Inflammatory macrophage (primary cell): ENCODE measurements at places on chromosomes 1 and 21.

- DNase-seq: no peak
These were observed 37.5 kb upstream of the DNAJC11 start for GRCh38 chr1:6738987-6739676.

DNA sequence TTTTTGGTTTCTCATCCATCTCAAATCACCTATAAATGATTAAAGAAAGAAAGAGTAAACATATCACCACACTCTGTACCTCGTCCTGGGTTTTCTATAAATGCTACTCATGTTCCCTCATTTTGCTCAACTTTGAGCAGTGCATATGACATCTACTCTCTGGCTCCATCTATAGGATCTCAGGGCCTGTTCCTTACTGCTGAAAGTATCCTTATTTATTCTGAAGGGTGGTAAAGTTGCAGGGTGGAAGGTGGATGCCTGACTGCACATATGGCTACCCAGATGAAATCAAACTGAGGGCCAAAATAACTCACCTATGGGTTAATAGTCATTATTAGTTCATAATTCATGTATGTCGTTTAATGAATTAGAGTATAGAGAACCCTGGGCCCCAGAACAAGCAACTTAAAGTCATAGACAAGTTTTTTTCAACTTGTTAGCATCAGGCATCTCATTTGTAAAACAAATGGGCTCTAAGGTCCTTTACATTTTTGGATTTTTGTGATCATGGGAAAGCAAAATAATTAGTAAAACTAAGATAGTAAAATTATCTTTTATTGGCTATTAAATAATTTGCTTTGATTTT, 46.5 kb downstream of the NCF2 start:
- DNase-seq: peak; percentile 60

DNA sequence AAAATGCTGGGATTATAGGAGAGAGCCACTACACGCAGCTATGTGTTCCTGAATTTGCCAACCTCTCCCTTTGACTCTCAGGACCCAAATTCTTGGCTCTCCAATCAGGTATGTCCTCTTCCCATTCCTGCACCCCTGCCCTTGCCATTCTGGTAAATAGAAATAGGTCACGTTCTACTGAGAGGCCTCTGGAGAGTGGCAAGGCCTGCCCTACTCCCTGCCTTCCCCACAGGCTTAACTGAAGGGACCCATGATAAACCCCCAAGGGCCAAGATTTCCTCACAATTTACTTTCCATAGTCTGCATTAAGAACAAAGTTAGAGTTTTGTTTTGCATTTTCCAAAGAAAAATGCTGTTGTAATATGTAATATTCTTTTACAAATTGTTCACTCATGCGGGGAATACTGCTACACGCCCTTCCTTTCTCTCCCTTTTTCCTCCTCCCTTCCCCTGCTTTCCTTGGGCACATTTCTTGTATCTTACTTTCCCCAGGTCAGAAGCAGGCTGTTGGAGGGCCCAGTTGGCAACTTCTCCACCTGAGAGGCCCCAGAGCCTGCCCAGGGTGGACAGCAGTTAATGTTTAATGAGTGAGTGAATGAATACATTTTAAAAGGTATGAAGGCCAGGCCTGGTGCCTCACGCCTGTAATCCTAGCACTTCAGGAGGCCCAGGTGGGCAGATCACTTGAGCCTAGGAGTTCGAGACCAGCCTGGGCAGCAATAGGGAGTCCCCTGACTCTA, 33.9 kb upstream of the PUM1 start:
- DNase-seq: no peak

GRCh38 chr21:36321325-36322082, 1.5 kb downstream of the MORC3 start:
- DNase-seq: peak; percentile 47

DNA sequence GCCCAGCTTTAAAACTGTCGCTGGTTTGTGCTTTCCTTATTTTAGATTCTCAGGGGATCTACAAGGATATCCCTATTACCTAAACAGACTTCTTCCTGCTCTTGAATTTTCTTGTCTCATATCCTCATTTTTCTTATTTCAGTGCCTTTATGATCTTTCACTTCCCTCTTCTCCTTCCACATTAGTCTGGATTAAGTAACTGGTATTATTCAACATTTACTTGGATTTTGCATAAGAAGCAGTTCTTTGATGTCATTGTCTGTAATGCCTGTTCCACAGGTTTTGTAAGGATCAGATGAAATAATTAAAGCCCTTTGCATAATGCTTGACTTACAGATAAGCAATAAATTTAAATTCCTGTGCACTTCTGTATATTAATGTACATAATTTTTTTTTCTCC, 26.5 kb downstream of the CXADR start:
- DNase-seq: peak; percentile 95

GRCh38 chr1:150981805-150982712, at the start of gene ANXA9:
ANXA9 (plus strand) TSS chr1:150982292; CDS start chr1:150983106, 814 bp downstream.
- peak; percentile 39 for DNase-seq

DNA sequence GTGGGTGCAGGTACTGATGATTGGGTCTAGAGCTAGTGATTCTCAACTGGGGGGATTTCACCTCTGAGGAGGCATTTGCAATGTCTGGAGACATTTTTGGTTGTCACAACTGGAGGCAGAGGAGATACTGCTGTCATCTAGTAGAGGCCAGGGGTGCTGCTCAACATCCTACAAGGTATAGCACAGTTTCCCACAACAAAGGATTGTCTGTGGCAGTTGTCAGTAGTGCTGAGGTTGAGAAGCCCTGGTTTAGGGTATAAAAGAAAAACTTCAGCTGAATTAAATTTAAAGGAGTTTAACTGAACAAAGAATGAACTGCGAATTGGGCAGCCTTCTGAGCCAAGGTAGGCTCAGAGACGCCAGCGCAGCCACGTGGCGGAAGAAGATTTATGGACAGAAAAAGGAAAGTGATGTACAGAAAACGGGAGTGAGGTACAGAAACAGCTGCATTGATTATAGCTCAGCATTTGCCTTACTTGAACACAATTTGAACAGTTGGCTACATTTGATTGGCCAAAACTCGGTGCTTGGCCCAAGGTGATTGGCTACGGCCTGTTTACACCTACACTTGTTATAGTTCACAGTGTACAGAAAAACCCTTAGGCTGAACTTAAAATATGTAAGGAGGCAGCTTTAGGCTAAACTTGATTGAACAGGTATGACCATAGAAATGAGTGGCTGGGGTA, 40.4 kb downstream of the MPZL1 start:
- no peak for DNase-seq

GRCh38 chr1:70820396-70820795, 227.2 kb downstream of the PTGER3 start:
- DNase-seq: peak; percentile 60

GRCh38 chr1:240917976-240918375, 306.0 kb upstream of the GREM2 start:
- DNase-seq: no peak

GRCh38 chr1:22952694-22953056, 20.0 kb downstream of the LACTBL1 start:
- DNase-seq: no peak

GRCh38 chr1:50615036-50615750, 191.9 kb upstream of the DMRTA2 start:
- DNase-seq: no peak

DNA sequence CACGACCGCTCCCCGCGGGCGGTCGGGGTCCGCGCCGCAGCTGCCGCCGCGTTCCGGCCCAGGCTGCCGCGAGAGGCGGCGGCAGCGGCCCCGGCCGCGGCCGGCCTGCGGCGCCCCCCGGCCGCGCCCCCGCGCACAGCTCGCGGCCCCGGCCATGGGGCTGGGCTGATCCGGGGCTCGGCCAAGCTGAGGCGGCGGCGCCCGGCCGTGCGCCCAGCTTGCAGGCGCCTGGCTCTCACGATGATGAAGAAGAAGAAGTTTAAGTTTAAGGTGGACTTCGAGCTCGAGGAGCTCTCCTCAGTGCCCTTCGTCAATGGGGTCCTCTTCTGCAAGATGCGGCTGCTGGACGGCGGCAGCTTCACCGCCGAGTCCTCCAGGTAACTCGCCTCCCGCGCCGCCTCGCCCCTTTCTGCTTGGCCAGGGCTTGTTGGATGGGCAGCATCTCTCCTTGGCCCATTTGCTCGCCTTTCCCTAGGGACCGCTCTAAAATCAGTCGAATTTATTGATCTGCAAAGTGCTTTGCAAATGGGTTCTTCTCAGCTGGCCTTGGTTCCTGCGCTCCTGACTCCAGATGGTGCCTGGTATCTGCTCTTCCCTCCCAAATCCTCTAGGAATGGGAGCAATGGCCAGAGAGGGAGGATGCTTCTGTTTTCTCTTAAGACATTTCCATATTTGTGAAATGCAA, 431 bp downstream of the EEIG2 start:
- no peak for DNase-seq

DNA sequence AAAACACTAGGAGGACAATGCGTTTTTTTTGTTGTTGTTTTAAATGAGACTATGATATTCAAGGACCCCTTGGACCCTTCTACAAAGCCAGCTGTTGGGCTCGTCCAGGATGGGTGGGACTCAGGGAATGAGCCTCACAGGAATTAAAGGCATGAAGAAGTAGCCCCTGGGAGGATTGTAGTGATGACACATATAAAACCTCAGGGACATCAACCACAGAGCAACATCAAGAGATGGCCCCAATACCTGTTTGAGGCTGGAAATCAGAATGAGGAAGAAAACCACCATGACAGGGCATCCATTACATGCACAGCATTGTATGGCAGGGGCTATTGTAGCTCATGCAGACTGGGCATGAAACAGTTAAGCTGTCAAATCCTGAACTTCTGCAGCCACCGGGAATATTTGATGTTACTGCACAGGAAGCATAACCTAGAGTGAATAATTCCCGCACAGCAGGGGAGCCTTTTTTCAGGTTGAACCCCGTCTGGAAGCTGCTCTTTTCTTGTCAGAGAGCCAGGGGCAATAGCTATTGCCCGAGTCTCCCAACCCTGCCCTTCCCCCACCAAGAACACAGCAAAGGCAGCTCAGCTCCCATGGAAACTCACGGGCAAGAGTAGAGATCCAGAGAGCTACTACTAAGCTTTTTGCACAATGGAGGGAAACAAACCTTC, 140.2 kb upstream of the FGGY start:
- DNase-seq: no peak

GRCh38 chr1:155453141-155453540, 109.5 kb downstream of the ASH1L start:
- DNase-seq: no peak

GRCh38 chr1:213683529-213683928, 304.2 kb upstream of the PROX1 start:
- no peak for DNase-seq

DNA sequence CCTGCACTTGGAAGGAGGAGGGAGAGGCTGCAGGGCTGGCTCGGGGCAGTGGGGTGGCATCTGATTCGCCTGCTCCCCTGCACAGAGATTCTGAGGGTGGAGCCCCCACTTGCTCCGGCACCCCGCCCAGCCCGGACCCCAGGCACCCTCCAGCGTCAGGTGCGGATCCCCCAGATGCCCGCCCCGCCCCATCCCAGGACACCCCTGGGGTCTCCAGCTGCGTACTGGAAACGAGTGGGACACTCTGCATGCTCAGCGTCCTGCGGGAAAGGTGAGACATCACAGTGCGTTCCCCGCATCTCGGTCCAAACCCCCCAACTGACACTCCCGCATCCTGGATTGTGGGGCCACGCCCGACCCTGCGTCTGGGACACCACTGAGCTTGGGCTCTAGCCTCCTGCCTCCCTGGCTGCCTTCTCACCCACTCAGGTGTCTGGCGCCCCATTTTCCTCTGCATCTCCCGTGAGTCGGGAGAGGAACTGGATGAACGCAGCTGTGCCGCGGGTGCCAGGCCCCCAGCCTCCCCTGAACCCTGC, 7.9 kb downstream of the ADAMTSL4 start:
- DNase-seq: no peak

- no peak for DNase-seq
These were observed 23.8 kb downstream of the UBE4B start for GRCh38 chr1:10056599-10056987.

DNA sequence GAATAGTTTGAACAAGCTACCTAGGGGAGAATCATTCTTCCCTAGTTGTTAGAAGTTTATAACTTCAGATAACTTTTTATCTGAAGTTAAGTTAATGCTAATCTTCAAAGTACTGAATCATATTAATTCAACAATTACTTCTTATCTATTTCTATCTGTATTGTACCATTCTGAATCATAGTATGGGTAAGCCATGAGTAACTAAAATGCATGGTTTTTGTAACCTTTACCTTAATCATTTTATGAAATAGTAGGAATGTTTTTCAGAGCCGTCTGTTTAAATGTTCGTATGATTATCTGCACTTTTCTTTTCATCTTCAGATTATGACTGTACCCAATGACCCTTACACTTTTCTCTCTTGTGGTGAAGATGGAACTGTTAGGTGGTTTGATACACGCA, 50.3 kb upstream of the MPC2 start:
- DNase-seq: no peak

GRCh38 chr1:17561247-17561548, 21.7 kb downstream of the ARHGEF10L start:
- no peak for DNase-seq

GRCh38 chr1:239733995-239734394, 347.6 kb downstream of the CHRM3 start:
- no peak for DNase-seq

DNA sequence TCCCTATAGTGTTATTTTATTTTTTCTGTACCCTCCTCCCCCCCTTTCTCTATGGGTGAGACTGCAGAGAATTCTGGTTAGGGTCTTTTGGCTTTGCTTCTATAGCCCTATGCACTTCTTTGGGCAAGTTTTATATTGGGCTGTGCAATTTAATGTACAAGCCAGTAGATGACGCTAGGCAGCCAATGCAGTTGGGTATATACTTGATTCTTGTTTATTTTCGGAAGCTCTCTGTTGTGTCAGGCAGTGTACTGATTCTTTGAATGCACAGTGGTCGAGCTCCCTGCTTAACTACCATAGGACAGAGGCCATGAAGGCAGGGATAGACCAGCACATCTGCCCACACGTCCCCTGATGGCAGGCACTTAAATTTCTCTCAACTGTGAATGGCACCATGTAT, 34.1 kb upstream of the GPR52 start:
- DNase-seq: no peak

- DNase-seq: no peak
These were observed 135.5 kb downstream of the MIS18A start for GRCh38 chr21:32143241-32143939.

DNA sequence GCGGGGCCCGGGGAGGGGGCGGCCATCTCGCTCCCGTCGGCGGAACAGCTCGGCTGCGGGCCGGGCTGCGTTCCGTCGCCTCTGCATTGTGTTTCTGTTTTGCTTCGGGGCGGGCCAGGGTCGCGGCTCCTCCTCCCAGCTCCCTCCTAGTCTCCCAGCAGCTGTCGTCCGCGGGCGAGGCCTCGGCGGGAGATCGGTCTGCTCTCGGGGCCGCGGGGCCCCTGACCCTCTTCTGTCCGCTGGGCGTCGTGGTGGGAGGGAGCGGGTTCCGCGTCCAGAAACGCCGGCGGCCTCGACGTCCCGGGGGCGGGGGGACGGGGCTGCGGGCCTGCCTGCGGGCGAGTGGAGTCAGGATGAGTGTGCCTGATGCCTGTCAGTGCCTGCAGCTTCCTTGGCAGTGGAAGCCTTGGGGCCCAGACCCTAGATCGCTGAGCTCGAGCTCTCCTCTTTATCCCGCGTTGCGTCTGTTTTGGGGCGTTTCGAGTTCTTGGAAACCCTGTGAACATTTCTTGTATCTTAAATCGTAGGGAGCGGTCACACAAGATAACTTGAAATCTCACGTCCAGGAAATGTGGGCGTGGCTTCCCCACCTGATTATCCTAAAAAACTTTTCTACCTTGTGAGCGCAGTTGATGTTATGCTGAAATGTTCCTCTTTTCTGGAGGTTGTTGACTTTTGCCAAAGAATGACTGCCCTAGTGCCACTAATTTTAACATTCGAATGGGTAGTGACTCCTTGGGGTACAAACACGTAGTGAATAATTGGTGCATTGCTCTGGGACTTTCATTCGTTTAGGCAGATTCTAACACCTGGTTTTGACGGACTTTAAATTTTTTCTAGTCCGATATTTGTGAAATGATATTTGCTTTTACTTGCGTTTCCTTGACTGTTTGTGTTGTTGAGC, 676 bp downstream of the MORC3 start:
- peak; percentile 65 for DNase-seq
